ENCODE measurements at places on chromosomes 2 and 18.

DNA sequence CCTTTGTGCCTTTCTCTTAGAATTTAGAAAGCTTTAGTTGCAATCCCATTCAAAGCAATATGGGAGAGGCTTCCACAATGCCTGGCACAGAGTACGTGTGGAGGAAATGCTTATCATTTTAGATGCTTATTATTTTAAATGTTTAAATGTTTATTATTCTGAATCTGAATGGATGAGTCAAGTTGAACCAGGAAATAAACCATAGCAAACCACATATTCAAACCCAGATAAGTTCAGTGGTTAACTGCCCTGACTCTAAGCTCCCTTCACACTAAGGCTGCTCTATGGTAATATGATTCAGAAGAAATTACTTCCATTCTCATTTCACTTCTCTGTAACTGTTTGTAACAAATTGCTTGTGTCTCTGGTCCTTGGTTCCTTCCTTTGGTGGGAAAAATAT, 5.2 kb upstream of the PPP4R1 start:
- DNase-seq = no peak

GRCh38 chr2:196123679-196124373, 47.6 kb downstream of the STK17B start:
- peak; percentile 72 for DNase-seq

DNA sequence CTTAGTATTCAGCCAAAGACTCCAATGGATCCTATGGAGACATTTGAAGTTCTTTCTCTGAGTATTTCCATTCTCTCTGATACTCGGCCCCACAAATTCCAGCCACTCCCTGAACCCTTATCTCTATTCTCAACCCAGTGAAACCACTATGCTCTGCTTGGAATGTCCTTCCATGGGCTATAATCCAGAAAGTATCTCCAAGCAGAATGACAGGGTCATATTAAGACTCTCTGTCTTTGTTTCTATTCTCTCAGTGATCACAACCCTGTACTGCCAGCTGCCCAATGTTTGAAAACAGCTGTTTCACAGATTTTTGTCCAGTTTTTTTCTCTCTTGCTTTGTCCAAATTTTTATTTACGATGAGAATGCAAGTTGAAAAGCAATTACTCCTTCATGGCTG, 21.9 kb downstream of the CHMP3 start:
- DNase-seq = no peak

DNA sequence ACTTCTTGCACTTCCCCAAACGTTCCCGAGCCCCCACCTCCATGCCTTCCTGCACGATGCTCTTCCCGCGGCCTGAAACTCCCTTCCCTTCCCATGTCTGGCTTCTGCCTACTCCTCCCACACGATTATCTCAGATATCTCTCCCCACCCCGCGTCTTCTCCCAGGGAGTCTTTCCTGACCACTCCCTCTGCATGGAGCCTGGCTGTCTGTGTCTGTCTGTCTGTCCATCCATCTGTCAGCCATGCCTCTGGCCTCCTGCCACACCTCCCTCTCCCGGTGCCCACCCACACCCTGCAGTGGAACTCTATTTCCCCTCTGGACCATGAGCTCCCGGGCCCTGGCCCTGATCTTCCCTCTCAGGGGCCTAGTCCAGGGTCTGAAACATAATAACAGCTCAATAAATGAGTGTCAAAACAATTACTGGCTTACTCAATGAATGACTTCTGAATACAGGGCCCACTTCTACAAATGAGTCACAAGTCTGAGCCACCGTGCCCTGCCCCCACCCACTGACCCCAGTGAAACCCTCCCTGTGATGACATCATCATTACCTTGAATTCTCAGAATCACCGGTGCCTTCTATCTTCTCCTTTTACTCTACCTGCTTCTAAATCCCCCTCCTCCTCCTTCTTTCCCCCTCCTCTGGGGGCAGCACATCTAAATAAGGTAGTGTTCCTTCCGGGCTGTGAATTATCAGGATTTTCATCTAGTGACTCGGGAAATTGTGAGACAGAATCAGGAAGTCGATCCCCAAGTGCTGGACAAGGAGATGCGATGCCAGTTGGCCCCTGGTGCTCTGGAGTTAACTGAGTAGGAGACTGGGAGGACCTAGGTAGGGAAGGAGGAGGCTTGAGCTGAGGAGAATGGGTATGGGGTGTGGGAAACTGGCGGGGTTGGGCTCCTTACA, 46.1 kb upstream of the PLB1 start:
- no peak for DNase-seq

- no peak for DNase-seq
Measured at GRCh38 chr2:88355486-88355885, 97.0 kb downstream of the FOXI3 start.
